HS-5 (cell line): ENCODE measurements at places on chromosomes 2 and 18.

DNA sequence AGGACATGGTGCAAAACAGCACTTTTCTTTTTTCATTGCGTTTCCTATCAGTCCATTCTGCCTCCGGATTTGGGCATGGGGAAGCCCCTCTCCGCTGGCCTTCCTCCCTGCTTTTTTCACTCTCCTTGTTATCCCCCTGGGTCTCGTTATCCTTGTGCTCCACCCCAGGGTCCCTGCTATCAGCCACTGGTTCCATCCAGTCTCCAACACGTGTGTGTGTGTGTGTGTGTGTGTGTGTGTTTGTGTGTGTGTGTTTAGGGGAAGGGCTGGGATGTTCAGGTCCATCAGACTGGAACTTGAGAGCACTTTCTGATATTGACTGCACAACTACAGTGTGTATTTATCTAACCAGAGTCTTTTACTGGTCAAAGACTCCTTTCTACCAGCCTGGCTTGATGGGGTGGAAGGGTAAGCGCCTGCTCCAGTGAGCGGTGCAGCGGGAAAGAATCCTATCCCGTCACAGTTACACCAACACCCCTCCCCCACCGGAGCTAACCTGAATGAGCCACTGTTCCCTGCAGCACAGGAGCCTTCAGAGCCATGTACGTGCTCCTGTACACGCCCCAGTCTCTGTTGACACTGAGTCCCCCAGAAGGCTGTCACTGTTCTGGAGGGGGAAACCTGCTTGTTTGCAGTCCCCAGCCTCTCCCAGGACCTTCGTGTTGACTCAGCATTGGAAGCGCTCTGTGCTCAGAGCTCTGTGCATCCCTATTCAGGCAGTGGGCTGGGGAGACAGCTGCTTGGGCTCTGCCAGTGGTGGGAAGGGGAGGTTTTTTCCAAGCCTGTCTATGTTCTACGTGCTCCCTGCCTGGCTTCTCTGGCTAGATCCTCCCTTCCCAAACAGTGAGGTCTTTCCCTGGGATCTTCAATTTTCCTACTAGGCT, 4.6 kb downstream of the INHA start:
- no peak for DNase-seq

DNA sequence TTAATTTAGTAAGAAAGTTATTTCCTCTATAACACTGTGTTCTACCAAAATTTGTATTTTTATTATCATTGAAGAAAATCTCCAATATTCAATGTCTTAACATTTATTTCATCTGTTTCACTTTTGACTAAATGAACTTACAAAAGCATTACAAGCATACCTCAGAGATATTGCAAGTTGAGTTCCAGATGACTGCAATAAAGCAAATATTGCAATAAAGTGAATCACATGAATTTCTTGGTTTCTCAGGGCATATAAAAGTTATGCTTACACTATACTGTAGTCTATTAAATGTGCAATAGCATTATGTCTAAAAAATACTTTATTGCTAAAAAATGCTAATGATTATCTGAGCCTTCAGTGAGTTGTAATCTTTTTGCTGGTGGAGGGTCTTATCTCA, 78.3 kb downstream of the TTC32 start:
- no peak for DNase-seq

- no peak for DNase-seq
Observed at GRCh38 chr2:112891385-112891831, 19.6 kb upstream of the IL37 start.

DNA sequence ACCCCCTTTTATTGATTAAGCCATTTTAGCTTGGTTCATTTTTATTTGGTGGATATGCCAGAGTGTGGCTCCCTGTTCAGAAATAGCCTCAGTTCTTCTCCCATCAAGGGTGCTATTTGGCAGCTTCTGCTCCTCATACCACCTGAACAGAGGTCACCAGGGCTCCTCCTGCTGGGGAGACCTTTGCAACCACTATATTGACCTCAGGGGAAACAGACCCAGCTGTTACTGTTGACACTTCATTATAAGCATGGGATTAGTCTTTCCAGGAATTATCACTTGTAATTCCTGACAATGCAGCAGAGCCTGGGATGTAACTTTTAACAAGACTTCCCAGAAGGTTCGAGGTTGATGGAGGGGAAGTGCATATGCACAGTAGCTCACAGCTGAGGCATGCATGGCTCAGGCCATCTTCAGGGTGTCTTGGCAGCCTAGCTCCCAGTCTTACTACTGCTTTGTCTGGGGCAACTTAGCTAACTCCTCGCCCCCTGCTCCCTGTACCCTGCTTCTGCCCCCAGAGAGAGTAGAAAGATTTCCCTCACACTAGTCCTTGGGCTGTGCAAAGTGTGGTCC, 239.4 kb upstream of the SPRED2 start:
- no peak for DNase-seq

DNA sequence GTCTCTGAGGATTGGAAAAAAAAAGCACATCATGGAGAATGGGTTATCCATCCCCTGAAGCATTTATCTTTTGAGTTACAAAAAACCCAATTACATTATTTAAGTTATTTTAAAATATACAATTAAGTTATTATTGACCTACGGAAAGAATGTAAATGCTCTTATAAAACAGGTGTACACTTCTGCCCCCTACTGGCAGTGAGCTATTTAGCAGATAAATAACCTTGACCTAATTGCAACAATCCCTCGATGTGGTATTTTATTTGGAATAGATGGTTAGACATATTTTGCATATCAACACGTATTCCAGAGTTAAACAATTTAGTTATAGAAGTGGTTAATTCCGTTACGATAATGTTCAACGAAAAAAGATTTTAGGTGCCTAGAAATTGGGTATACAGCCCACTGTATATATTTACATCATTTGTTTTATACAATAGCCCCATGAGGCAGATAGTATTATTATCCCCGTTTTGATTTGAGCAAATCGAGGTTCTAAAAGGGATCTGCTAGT, 9.1 kb upstream of the DAW1 start:
- DNase-seq = no peak

DNA sequence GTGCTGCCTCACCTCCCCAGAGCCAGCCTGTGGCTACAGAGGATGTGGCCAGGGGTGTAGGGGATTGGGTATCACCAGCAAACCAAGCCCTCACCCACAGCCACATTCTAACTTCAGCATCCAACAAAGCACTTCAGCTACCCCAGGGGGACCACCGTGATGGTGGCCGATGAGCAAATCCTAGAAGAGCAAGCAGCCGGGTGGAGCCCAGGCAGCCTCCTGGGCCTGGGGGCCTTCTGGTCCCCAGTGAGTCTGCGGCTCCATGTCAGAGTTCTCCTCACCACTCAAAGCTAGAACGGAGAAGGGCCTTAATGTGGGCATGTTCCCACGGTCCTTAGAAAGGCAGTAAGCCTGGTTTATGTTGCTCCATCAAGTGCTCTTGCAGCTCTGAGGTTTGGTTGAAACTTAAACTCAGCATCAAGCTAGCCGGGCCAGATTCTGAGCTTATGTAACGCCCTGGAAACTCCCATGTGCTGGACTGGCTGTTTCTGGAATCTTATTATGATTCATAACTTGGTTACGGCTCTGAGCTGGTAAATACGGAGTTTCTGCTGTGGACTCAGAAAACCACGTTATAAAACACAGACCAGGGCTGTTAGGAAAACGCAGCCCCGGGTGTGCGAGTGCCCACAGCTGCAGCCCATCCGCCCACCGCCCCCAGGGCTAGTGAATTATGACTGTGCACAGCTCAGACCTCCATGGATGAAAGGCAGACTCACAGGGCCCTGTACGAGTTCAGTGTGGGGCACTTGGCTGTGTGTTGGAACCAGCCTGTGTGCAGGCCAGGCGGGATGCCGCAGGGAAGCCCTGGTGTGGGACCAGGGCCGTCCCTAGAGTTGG, 99.8 kb downstream of the SEPTIN10 start:
- DNase-seq = peak; percentile 62

DNA sequence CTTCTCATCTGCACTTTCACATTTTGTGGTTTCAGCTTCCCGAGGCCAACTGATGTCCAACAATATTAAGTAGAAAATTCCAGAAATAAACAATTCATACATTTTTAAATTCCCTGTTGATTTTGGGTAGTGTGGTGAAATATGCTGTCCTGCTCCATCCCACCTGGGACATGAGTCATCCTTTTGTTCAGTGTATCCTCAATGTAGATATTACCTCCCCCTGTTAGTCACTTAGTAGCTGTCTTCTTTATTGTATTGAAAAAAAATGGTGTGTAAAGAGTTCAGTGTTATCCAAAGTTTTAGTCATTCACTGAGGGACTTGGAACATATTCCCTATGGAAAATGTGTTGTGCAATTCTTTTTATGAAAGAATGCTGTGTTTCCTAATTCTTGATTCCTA, 348.1 kb downstream of the SOCS6 start:
- peak; percentile 34 for DNase-seq

- no peak for DNase-seq
Observed at GRCh38 chr2:20456116-20456571, 9.3 kb downstream of the RHOB start.

DNA sequence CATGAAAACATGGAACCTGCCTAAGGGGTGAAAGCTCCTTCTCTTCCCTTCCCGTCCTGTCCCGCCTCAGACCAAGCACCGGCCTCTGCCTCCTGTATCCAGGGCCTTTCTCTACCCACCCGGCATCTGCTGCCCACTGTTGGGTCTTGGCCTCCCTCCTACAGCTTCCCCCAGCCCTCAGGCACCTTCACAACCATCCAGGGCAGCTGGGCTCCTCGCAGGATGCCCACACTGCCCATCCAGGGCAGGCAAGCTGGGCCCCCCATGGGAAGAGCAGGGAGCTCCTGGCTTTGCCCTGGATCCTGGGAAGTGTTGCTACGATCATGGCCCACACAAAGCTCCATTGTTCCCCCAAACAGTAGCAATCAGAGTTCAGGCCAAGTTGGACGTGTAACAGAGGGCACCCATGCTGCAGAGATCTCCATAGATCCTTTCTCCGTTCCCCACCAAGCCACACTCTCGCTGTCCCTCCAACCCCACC, 206.6 kb downstream of the NDUFA10 start:
- no peak for DNase-seq

DNA sequence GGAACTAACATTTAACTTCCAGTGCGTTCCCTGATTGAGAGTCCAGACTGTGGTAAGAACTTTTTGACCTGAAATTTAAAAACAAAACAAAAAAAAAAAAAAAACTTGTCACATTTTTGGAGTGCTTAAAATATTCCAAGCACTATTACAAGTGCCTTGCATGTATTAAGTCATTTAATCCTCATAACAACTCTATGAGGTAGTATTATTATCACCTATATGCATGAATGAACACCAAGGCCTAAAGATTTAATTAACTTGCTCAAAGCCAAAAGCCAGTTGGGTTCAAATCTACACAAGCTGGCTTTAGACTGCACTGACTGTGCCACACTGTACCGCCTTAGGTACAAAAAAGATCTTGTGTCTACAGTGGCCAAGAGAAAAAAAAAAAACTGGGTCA, 35.2 kb downstream of the METTL4 start:
- no peak for DNase-seq

DNA sequence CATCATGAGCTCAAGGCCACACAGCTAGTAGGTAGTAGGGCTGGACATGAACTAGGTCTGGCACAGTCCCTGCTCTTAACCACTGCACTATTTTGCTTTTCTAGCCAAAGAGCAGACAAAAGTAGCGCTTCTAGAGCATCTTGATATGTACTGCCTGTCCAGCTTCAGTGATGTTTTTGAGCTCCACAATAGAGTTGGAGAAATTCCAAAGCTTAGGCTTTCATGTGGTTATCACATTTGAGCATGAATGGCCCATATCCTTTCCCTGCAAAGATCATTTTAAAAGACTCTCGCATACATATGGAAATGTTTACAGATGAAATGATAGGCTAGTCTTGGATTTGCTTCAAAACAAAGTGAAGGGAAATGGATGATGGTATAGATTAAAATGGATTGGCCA, 128.7 kb downstream of the MAP3K20 start:
- DNase-seq = no peak

DNA sequence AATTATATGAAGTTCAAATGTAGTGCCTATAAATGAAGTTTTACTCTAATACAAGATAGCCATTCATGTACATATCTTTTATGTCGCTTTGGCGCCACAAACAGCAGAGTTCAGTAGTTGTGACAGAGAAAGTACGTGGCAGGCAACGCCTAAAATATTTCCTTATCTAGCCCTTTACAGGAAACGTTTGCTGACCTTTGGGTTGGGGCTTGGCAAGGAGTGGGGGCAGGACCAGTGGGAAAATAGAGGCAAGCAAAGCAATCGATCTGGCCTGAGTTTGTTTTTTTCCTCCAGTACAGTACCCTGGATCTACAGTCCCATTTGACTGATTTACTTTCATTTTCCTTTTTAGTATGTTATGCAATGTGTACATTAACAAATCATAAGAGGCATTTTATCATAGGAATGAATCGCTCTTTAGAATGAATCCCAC, 13.1 kb downstream of the CCDC68 start:
- DNase-seq = peak; percentile 30

DNA sequence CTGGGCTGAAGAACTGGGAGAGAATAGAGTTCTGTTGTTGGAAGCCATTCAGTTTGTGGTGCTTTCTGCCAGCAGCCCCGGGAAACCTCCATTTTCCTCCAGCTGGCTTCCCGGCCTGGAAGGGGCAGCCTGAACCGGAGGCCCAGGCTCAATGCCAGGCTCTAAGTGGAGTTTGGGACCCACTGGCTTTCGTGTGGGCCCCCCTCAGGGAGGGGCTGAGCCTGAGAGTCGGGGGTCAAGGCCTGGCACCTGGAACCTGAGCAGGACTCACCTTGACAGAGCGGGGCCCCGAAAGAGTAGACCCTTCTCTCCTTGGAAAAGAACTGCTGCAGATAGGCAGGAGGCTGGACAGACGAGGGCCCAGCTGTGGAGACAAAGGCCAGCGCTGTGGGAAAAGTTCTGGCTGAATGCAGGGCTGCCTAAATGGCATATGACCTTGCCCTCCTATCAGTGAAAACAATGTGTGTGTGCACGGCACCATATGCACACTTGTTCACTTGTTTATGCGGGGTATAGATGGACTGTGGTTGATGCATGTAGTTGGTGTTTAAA, 34.8 kb upstream of the ASB18 start:
- DNase-seq = no peak

DNA sequence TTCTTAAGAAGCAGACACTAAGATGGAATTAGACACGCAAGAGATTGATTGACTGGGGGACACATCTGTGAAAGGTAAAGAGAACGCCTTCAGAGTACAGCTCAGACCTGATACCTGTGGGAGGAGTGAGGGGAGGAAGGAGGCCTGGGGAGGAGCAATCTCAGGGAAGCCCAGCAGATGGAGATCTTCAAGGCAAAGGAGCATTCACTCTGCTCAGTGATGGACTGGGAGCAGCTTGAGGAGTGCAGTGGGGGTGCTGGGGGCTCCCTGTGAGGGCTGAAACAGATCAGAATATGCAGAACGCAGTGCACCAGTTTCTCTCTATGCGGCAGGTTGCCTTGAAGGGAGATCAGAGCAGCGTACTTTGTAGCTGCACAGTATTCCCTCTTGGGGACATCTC, 103.7 kb upstream of the ATP8B1 start:
- DNase-seq = no peak

DNA sequence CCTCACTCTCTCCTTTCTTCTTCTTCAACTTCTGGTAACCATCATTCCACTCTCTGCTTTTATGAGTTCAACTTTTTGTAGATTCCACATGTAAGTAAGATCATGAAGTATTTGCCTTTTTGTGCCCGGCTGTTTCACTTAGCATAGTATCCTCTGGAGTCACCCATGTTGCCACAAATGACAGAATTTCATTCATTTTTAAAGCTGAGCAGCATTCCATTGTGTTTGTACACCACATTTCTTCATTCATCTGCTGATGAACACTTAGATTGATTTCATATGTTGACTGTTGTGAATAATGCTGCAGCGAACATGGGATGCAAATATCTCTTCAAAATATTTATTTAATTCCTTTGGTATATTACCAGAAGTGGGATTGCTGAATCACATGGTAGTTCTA, 133.6 kb upstream of the ERBB4 start:
- peak; percentile 53 for DNase-seq

- DNase-seq = no peak
Observed at GRCh38 chr2:105409717-105410116, 10.9 kb upstream of the FHL2 start.

GRCh38 chr18:78521136-78521535, 458.5 kb upstream of the SALL3 start:
- no peak for DNase-seq
